CD4-positive, alpha-beta T cell treated with Interferon gamma for 1 hour (primary cell): ENCODE measurements at places on chromosomes 2 and 18.

DNA sequence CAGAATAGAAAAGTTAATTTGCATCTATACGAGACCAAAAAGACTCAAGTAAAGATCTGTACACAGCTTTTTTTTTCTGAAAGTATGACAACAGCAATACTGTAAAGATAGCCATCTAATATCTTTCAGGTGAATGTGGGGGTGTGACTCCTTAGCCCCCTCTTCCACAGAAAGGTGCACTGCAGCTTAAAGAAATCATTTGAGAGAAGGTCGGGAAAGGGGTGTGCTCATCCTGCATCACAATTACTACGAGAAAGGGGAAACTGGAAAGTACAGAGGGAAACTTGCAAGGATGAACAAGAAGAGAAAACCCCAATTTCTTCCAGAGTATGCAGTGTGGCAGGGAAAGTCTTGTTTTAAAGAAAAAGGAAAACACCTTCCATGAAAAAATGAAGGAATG, 255.6 kb downstream of the CCDC178 start:
- DNase-seq: no peak

GRCh38 chr2:224523626-224524577, 61.3 kb downstream of the CUL3 start:
- no peak for DNase-seq

GRCh38 chr2:121519732-121520640, 10.7 kb upstream of the RNU4ATAC start:
- no peak for DNase-seq

DNA sequence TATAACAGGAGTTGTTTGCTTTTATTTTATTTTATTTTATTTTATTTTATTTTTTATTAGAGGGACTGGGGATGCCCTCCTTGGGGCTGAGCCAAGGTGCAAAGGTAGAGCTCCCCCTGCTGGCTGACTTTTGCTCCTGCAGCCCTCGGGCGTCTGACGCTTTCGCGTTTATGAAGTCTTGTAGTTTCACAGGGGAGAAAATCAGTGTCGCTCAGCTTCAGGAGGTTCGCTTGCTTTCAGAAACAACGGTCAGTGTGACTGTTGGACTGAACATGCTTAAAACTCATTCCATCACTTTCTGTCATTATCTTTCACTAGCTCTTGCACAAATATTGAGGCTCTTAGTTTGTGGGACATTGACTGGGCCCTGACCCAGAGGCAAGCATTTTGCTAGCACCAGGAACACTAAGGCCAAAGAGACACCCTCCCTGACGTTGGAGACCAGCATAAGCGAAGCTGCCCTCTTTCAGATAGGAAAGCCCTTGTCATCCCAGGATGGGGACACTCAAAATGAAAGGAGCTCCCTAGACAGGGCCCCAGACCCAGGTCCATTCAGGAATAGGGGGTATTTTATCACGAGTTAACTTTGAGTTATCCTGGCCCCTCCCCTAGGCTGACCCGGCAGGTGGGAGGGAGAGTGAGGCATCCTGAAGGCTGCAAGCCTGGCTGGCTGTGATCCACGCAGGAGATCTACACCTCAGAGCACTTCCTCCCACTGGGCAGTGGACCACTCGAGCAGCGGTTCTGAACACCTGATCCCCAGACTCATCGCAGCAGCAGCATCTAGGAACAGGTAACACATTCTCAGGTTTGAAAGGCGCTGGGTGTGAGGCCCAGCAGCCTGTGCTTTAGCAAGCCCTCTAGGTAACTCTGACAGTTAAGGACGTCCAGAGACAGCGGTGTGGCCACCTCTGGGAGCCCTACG, 34.4 kb downstream of the LGALSL start:
- peak; percentile 60 for DNase-seq

DNA sequence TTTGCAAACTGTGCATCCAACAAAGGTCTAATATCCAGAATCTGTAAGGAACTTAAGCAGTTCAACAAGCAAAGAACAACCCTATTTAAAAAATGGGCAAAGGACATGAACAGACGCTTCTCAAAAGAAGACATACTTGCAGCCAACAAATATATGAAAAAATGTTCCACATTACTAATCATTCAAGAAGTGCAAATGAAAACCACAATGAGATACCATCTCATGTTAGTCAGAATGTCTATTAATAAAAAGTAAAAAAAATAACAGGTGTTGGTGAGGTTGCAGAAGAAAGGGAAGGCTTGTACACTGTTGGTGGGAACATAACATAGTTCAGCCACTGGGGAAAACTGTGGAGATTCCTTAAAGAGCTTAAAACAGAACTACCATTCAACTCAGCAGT, 126.2 kb downstream of the NAT8 start:
- no peak for DNase-seq

- no peak for DNase-seq
Measured at GRCh38 chr2:168165397-168165796, 82.0 kb downstream of the STK39 start.

- DNase-seq: peak; percentile 56
Measured at GRCh38 chr2:38375696-38376345, 1.3 kb downstream of the ATL2 start.
